CD4-positive, alpha-beta T cell treated with Interleukin-17A for 1 hour (primary cell): ENCODE measurements at places on chromosomes 1 and 21.

DNA sequence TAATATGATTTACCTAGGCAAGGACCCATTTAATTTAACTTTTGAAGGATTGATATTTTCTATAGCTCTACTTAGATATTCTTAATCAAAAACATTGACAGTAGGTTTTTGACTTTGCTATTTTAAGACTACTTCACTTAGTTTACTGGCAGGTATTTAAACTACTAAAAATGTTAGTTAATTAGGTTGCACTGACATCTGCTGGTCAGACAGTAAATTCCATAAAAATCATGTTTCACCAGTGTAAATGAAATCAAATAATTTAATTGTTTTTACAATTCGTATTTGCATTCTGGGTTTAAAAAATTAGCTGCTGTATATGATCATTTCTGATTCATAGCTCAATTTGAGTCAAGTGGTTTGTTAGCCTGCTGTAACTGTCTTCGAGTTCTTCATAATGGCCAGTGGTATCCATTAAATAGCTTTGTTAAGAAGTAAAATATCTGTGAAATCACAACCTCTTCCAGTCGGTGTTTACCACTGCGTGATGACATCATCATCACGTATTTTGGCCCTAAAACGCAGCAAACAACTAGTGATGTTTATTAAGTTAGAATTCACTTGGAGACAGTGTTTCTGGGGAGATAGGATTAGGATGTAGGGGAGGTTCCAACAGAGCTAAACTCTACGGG, 26.2 kb downstream of the EXTL2 start:
- DNase-seq = peak; percentile 61

DNA sequence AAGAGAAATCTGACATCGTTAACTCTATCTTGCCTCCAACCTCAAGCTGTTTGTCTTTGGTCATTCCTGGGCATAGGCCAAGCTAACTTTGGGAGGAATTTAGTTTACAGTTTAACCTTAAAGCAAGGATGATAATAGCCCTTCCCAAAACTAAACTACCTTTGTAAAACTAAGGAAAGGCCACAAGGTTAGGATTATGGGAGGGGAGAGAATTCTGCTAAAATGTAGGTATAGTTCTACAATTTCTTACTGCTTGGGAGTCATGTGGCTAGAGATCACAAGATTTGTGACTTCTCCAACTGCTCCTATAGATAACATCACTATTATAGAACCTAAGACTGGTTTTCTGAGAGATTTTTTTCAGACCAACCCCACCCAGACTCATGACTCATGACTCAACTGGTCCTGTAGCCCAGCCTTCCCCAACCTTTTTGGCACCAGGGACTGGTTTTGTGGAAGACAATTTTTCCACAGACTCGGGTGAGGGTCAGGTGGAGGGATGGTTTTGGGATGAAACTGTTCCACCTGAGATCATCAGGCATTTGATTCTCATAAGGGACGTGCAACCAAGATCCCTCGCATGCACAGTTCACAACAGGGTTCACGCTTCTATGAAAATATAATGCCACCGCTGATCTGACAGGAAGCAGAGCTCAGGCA, 70.7 kb upstream of the MUTYH start:
- no peak for DNase-seq

GRCh38 chr1:181152892-181153633, 64.6 kb downstream of the IER5 start:
- DNase-seq = no peak

- peak; percentile 58 for DNase-seq
Observed at GRCh38 chr1:145891587-145892485, 6.2 kb upstream of the ANKRD35 start.

DNA sequence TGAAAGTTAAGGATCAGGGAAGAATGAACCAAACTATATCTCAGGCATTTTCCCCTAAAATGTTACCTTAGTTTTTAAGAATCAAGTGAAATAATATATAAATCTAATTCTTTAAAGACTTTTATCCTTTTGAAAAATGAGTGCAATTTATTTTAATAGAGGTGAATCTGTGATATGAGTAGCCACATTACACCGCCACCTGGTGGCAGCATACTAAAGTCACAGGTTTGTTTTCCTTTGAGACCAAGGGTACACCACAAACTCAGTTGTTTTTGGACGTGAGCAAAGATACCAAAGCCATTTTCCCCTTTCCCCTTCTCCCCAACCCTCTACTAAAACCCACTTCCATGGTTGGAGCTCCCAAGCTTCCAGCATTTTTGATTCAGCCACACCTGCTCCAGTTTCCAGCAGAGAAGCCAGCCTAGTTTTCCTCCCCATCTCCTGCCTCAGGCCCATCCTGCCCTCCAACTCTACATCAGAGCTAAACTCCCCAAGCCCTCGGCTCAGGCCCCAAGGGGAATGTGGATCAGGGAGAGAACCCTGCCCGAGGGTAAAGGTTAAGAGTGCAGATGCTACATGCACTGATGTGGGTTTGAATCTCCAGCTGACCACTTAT, 22.9 kb upstream of the LDLRAP1 start:
- peak; percentile 74 for DNase-seq

DNA sequence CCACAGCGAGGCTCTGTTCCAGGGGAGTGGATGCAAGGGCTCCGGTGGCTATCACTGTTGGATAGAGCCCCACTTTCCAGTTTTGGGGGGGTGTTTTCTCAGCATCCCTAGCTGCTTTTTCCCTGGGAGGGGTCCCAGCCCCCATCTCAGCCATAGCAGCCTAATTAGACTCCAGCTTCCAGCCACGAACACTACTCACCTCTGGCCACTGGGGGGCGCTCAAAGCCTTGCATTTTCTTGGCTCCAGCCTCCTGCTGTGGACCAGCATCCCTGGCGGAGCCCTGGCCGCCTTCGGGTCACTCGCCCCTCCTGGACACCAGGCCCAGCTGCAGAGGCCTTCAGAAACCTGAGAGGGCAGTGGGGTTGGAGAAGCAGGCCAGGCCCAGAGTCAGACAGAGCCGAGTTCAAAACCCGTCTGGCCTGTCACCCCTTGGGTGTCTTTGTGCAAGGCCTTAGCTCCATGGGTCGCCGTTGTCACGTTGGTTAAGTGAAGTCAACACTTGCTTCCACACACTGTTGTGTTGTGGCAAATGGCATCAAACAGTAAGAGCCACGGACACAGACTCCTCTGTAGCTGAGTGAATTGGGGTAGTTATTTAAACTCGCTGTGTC, 93.5 kb upstream of the ACTL8 start:
- DNase-seq = peak; percentile 40

DNA sequence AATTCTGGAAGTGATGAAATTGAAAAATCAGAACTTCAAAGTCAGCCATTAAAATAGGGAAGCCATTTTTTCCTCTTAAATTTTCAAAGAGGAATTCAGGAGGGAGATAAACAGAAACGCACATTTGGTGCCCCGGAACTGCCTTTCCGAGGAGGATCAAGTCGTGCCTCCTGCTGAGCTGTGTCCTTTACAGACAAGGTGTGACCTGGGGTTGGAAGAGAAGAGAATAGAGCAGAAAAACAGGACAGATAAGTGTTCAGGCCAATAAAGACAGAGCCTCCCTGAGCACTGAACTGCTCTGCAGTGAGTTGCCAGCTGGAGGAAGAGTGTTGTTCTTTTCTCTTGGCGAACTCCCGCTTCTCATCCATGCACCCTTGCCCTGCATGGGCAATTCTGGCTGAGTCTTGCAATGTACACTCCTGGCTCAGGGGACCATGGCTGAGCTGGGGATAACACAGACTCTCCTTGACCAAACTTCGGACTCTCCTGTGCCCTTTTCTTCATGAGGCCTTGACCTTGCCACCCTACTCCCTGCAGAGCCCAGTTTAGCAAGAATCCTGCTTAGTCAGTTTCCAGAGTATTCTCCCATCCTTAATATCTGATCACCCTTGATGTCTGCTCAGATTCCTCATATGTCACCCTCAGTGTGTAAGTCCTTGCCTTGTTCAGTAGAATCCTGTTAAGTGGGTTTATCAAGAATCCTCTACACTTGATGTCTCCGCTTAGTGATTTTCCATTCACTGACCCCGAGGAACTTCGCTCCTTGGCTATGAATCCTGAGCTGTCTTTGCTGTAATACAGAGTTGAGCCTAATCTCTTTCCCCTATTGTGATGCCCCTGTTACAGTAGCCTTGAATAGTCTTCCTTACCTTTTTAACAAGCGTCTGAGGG, 1.3 kb upstream of the MTARC1 start:
- no peak for DNase-seq

- no peak for DNase-seq
Observed at GRCh38 chr1:93811326-93812065, 67.5 kb downstream of the DNTTIP2 start.

DNA sequence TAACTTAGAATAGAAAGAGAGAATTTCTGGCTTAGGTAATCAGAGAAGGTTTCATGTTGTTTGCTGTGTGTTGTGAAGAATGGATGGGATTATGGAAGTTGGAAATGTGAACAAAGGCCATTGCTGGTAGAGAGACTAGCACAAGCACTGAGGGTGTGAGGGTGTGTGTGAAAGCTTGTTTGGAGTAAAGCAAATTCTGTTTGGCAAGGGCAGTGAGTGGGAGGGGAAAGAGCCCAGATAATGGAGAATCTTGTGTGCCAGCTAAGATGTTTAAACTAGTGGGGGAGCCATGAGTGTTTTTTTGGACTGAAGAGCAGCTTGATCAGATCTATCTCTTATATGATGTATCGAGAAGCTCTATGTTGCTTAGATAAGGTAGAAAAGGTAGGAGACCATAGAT, 107.1 kb downstream of the DISP1 start:
- no peak for DNase-seq

DNA sequence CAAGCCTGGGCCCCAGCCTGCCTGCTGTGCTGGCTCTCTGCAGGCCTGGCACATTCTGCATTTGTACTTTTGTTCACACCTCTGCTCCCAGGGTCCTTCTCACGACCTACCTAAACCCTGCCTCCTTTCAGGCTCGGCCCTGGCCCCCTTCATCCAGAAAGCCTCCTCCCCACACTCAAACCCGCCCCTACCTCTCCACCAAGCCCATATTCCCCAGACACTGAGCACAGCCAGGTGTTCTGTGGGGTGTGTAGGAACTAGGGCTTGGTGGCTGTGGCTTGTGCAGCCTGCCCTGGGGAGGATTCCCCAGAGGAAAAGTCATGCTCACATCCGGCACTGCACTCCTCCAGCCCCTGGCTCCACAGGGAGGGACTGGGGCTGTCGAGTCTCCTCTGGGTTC, 8.2 kb upstream of the MIXL1 start:
- no peak for DNase-seq

GRCh38 chr1:182340233-182341058, 51.1 kb downstream of the GLUL start:
- DNase-seq = no peak

- DNase-seq = no peak
Observed at GRCh38 chr1:35340519-35340918, 72.0 kb downstream of the ZMYM4 start.

GRCh38 chr1:7366286-7366954, 404.7 kb upstream of the VAMP3 start:
- no peak for DNase-seq

- no peak for DNase-seq
Observed at GRCh38 chr1:18761948-18762840, 97.3 kb downstream of the TAS1R2 start.

DNA sequence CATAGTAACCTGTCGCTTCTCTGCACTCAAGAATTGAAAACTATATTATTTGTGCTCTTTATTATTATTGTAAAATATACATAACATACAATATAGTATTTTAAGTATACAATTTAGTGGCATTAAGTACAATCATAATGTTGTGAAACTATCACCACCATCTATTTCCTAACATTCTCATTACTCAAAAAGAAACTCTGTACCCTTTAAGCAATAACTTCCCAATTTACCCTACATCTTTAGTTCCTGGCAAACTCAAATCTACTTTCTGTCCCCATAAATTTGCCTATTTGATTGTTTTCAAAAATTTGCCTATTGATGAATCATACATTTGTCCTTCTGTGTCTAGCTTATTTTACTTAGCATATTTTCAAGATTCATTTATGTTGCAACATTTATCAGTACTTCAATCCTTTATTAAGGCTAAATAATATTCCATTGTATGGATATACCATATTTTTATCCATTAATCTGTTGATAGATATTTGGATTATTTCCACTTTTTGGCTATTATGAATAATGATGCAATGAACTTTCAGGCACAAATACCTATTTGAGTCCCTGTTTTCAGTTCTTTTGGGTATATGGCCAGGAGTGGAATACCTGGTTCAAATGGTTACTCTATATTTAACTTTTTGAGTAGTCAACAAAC, 99.6 kb upstream of the DMRTA2 start:
- DNase-seq = no peak

DNA sequence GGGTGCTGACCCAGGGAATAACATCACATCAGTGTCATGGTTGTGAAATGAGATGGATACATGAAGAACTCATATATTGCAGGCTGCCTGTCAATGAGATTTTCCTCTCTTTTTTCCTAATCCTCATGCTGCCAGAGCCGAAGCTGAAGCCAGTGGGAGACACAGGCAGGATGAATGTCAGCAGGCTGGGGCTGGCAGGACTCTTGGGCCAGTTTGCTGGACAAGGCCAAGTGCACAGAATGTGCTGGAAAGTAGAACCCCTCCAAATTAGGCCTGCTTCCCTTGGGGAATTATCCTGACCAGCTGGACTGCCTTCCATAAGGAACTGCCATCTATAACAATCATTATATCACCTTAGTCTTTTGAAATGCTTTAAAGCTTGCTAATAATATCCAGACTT, 31.4 kb downstream of the SLC44A3 start:
- DNase-seq = no peak

DNA sequence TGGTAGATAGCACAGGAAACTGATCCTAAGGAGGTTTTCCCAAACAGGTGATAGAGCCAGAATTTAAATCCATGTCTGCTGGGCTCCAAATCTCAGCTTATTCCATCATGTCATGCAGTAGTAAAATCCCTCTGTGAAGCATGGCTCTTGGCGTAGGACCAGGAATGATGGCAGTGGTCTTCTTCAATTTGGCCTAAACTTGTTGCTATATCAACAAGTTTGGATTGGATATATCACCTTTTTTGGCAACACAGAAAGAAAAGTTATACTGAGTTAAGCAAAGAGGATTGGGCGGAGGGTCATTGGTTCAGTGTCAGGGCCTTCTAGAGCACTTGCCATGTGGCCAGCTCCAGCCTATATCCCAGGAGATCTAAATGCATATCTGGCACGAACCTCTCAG, 52.2 kb downstream of the FGGY start:
- no peak for DNase-seq

DNA sequence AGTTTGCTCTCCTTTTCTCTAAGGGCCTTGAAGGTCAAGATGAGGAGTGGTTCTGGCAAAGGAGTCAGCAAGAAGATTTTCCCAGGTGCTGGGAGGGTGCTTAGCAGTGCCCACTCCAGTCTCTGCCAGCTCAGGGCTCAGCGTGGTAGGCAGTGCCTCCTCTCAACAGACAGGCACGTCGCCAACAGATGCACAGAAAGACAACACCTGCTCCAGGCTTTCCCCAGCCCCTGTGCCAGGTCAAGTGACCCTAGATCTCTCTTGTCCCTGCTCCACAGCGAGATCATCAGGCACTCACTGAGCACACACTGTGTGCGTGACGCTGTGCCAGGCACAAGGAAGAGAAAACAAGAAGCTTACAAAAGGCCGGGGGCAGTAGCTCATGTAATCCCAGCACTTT, 86.0 kb downstream of the CASZ1 start:
- DNase-seq = no peak

DNA sequence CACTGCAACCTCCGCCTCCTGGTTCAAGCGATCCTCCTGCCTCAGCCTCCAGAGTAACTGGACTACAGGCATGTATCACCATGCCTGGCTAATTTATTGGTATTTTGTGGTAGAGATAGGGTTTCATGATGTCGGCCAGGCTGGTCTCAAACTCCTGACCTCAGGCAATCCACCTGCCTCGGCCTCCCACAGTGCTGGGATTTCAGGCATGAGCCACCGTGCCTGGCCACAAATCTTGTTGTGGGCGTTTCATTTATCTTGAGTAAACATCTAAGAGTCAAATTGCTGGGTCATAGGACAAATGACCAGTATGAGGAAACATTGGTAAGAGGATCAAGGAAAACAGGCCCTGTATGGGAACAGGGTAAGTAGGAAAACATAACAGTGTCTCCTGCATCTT, 17.9 kb downstream of the TMEM200B start:
- no peak for DNase-seq
